ENCODE measurements at places on chromosomes 4 and X.

DNA sequence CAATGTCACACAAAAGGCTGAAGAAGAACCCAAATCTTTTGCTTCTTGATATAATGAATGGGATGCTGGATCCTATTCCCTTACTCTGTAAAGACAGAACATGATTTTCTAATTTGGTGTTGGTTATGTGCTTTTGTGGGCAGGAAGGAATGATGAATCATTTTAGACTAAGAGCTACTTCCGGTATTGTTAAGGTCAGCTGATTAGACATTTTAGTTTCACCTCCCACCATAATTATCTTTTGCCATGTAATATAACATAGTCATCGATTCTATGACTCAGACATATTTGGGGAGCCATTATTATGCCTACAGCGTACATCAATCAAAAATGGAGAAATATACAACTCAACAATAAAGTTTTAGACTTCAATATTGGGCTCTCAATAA lies 265.3 kb downstream of the ZNF674 start:
- no peak for DNase-seq

- no peak for DNase-seq
Observed at GRCh38 chrX:29488919-29489318, 726.4 kb upstream of the MAGEB2 start.

GRCh38 chr4:11615601-11616000 lies 186.9 kb upstream of the HS3ST1 start:
- DNase-seq, result no peak

DNA sequence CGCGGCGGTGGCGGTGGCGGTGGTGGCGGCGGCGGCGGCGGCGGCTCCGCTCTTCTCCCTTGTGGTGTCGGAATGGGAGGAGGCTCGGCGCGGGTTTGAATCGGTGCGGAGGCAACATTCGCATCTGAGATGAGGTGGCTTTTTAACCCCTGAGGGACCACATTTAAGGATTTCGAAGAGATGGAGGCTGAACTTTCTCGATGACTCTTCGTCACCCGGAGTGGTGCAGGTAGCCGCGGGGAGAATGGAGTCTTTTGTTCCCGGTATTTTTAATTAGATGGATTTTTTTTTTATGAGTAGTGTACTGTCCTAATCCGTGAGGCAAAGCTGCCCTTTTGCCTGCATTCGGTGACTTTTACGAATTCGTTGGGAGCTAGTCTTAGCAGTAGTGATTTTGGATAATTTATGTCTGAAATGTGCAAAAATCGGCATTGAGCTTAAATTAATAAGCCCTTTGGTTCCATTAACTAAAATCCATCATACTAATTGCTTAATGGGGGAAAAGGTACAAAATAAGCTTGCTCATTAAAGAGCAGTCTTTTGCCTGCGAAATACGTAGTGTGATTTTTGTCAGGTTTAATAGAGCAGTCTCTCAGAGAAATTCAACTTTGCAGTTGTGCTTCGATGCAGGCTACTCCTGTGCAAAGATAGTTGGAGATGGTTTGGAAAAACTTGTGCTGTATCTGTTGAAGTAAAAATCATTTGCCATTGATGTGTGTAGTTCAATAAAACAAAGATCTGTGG lies 206.2 kb downstream of the TENM3 start:
- DNase-seq, result no peak

DNA sequence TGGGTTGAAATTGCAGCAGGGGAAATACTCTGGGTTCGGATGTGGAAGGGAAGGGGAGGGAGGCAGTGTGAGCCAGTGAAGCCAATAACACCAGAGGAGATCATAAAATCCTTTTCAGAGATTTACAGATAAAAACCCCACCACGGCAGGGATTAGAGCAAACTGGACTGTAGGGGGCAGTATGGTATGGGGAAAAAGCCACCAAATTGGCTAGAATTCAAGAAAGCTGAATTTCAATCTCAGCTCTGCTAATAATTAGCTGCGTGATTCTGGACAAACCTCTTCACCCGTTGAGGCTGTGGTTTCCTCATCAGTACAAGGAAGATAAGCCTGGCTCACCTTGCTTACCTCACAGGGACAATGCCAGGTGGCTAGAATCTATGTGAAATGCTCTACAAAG lies 108.1 kb downstream of the ATG4A start:
- DNase-seq, result no peak

DNA sequence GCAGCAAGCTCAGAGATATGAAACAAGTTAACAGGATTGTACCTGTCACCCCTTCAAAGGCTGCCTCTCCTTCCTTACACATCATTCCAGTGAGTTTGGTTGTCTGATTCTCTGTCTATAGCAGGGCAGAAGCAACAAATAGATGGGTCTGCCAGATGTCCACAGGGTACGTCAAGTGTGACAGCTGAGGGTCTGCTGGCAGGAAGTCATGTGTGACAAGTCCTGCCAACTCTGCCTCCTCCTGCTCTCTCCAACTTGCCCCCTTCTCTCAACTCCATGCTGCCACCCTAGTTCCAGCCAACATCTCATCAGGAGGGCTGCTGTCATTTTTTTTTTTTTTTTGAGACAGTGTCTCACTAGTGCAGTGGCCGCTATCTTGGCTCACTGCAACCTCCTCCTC lies 109.2 kb downstream of the NSUN7 start:
- no peak for DNase-seq

Measured in HuH-7.5 (cell line).